Effector memory CD4-positive, alpha-beta T cell (primary cell): ENCODE measurements at places on chromosomes 13 and 19.

DNA sequence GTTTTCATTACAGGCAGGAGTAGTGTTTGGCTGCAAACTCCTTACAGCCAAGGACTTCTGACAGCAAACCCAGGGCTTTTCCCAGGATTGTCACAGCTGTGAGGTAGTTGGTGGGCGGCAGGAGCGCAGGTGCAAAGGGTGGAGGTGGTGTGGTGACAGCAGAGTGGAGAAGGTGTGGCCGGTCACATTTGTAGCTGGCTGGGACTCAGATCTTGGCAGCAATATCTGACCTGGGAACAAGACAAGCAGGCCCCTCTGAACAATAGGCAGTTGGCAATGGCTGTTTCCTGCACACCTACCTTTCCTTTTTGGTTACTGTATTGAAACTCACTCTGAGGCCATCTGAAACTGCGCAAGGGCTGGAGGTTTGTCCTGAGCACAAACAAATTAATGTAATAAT, 327.3 kb downstream of the COG6 start:
- DNase-seq = no peak

DNA sequence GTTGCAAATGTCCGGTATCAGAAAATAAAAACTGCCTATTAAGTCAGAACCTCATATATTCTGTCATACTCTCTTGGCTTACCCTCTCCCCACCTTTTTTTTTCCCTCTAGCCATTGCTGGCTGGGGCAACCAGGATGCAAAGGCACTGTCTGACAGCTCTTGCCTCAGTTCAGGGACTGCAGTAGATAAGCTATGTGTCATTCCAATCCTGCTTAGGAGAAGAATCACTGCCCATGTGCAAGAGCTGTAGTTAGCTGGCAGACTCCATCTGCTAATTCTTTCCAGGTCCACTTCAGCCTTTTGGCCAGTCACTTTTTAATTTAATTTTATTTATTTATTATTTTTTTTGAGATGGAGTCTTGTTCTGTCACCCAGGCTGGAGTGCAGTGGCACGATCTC, 895.6 kb upstream of the SLC10A2 start:
- no peak for DNase-seq

- DNase-seq = no peak
These were observed 108.4 kb downstream of the KLF5 start for GRCh38 chr13:73167028-73167820.

GRCh38 chr13:38444904-38445303, 95.3 kb downstream of the UFM1 start:
- no peak for DNase-seq

DNA sequence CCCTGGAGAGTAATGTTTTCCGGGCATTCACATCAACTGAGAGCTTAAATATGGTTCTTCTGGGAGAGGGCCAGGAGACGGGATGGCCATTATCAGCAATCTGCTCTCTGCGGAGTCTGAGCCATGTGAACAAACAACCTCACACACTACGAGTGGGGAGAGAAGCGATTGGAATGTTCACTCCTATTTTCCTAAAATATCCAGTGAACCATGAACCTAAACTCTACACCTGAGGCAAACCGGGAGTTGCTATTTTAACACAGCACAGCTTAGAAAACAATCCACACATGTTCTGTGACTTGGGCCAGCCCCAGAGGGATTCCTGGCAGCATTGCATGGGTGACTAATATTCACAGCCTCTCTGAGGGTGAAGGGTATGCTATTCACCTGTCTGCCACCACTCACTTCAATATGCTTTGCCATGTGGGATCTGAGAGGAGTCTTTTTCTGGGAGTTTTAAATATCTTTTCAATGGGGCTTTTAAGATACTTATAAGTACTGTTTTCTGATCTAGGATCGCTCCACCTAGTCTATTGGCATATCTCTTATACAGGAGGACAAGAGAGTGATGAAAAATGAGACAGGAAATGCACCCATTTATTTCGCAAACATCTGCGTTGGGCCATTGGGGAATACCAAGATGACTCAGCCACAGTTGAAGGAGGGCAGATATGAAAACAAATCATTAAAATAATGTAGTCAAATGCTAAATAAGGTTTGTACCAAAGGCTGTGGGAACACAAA, 72.6 kb upstream of the SERP2 start:
- no peak for DNase-seq

GRCh38 chr13:31956980-31957644, 74.5 kb upstream of the FRY start:
- DNase-seq = no peak

DNA sequence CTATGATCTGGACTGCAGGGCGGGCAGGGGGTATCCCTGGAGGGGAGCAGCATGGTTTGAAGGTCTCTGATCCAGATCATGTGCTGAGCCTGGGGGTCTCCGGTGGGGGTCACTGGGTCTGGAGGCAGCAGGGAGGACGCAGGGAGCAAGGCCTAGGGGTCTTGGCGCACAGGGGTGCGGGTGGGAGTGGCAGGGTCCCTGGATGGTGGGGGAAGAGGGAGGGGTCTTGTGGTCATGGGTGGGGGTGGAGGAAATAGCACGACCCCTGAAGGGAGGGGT, 1.9 kb downstream of the BTBD2 start:
- no peak for DNase-seq

DNA sequence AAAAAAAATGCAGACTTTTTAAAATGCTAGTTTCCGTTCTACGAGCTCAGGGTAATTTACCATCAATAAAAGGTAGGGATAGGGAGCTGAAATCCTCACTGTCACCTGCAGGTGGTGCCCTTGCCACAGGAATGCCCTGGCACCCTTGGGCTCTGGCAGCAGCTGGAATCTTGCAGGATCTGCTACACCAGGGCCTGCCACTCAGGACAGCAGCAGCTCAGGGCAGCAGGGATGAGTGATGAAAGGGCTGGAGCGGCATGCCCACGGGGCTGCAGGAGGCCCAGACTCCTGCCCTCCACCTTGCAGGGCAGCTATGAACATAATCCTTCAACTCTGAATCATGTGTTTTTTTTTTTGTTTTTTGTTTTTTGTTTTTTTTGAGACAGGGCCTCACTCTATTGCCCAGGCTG, 54.0 kb downstream of the GNG7 start:
- peak; percentile 50 for DNase-seq

DNA sequence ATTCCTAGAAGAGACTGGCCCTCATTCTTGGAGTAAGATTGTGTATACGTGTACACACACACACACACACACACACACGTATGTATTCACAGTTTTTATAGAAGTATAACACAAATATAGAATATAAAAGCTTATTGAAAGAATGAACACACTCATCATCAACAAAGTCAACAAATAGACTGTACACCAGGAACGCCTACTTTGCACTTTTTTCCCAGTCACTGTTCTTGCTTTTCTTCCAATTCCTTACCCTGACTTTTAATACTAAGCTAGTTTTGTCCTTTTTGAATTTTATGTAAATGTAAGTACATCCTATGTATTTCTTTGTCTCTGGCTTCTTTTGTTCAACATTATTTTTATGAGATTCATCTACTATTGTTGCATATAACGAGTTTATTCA, 264.5 kb downstream of the MAB21L1 start:
- no peak for DNase-seq

DNA sequence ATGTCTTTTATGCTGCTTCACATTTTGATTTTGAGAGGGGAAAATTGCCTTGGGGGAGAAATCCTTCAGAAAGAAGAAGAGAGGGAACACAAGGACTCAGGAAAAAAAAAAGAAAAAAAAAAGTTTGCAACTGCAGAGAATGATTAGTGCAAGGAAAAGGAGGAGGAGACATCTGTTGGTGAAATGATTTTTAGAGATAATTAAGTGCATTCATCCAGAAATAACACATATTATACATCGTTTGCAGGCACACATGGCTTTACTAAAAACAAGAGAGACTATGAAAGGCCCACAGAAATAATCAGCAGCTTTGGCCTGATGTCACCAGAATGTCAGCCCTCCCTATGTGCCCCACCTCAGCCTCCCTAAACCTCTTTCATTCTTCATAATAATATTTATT, 1058.2 kb downstream of the PCDH9 start:
- DNase-seq = no peak

DNA sequence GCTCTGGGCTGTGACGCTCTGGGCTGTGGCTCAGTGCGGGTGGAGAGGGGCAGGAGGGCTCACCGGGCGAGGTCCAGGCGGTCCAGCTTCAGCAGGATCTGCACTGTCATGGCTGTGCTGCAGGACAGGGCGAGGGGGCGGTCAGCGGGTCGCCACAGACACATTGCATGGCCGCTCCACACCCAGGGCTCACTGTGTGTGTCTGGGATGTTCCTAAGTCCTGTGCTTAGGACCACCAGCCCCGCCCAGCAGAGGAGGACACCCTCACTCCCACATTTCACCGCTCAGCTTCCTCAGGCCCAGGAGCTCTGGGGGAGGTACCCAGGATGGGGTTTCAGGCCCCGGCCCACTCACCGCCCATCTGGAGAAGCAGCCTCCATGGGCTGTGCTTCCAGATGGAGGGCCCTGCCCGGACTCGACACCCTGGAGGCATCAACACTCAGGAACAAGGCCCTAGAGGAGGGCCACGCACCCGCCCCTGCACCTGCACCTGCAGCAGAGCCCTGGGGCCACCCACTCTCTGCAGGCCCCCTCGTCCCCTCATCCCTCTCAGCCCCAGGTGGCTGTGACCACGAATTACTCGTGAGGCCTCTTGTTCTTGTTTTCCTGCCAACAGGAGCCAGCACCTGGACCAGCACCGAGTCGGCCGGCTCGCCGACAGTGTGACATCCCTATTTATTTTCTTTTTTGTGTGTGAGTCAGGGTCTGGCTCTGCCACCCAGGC, 9.7 kb upstream of the CERS1 start:
- no peak for DNase-seq

DNA sequence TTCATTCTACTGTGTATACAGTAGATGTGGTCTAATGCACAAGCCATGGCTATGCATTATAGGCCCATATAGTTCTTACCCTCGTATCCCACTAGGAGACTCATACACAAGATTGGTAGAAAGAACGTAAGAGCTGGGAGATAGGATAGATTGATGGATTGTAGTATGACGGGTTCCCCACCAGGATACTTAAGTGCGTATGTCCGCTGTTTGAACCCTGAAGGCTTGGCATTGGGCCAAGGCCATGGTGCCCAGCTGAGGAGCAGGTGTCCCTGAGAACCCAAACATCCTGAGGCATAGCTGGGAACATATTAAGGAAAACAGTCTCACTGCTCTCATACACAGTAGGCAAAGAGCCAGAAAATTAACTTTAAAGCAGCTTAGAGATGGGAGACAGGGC, 617.5 kb upstream of the KLF12 start:
- no peak for DNase-seq

DNA sequence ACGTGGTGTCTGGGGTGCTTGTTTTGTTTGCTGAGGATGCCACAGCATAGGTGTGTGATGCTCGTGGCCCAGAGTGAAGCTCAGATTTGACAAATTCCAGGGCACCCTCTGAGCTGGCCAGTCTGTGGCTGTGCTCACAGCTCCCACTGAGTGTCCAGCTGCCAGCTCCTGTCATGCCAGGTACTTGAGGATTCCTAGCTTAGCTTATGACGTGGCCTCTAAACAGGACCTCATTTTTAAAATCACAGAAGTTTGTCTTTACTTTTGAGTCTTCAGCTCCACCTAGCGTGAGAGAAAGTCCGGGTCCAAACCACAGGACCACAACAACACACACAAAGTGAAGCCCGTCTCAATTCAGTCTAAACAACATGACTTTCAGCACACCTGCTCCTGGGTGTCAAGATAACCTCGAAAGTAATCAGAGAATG, 117.3 kb downstream of the RAB20 start:
- no peak for DNase-seq

- no peak for DNase-seq
These were observed 7.3 kb upstream of the ZNF460 start for GRCh38 chr19:57273014-57273413.

GRCh38 chr13:106262886-106263285, 272.6 kb downstream of the EFNB2 start:
- DNase-seq = no peak

- DNase-seq = peak; percentile 80
These were observed at the start of gene FCHO1 for GRCh38 chr19:17751103-17751911. Gene FCHO1 (plus strand): TSS chr19:17751477. CDS start chr19:17755165, 3,688 bp downstream.

DNA sequence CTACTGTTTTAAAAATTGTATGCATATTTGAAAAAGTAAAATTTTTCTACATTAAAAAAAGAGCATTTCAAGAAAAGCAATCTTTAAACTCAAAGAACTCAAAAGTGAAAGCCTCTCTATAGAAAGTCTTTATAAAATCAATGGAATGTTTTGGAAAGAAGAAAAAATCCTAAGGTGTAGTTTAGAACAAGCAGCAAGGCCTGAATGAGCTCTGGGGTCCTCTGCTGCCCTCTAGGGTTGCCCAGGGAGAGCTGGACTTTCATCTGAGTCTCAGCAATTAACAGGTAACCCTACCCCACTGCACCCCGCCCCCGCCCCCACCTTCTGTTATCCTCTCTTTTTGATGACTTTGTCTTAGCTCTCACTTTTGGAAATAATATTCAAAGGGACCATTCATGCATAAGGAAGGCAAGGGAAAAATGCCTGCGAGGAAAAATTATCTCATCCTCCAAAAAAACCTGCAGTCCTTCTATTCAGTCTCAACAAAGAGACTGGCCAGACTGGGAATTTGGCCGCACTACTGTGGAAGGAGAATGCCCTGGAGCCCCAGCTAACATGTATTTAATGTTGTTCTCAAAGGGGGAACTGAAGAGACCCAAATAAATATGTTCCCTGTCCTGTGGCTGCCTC, 24.1 kb downstream of the SLC25A30 start:
- peak; percentile 14 for DNase-seq

GRCh38 chr19:38162094-38162493, 61.9 kb downstream of the DPF1 start:
- no peak for DNase-seq
